ENCODE measurements at places on chromosomes 4 and X.

DNA sequence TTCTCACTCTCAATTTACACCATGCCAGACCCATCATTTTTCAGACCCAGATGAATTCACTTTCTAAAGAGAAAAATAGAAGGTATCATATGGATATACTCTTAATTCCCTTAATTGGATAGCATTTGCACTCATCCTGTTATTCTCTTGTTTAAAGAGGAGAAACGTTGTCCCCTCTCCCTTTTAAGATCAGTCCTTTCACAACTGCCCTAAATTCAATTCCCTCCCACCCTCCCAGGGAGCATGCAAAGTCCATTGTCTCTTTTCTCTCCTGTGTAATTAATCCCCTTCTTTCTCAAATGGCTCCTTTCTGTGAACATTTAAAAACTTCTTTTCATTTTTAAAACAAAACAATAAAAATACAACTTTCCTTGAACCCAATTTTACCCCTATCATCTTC is 124.7 kb upstream of the TLL1 start:
- DNase-seq: no peak

DNA sequence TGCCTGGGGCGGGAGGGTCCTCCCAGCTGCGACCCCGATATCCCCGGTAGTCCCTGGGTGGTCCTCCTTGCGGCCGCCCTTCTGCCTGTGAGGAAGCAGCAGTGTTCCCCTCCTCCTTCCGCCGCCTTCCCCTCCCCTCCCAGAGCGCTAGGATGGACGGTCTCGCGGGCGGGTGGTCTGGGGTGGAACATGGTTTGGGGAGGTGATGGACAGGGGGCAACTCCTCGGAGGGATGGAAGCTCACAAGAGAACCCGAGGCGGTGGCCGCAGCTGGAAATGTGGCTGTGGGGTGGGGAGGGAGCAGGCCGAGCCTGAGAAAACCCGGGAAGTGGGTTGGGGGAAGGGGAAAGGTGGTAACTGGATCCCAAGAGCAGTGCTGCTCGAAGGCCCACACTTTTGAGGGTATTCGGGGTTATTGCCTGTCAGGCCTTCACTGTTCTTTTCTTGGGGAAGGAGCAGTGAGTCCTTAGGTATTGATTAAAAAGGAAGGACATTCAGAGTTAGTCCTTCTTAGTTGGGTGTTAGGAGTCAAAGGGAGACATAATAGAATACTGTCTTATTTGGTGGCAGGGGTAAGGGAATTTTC is 581 bp downstream of the UBE2K start:
- DNase-seq: peak; percentile 18

DNA sequence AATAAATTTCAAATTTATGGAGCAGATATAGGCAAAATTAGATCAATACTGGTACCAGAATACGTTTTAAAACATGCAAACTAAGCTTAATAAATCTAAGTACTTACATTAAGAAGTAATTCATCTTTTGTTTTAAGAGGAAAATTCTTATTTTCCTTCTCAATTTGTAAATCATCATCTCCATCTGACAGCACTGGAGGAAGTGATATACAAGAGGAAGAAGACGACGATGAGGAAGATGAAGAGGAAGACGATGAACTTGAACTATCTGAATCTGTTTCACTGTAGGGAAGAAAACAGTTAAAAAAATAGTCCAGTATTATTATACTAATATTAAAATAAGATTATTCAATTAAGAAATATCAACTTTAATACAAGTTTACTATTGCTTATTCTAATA is 2.6 kb downstream of the NAF1 start:
- DNase-seq: no peak

GRCh38 chrX:48676893-48677270 is 6.7 kb upstream of the WAS start:
- DNase-seq: no peak

DNA sequence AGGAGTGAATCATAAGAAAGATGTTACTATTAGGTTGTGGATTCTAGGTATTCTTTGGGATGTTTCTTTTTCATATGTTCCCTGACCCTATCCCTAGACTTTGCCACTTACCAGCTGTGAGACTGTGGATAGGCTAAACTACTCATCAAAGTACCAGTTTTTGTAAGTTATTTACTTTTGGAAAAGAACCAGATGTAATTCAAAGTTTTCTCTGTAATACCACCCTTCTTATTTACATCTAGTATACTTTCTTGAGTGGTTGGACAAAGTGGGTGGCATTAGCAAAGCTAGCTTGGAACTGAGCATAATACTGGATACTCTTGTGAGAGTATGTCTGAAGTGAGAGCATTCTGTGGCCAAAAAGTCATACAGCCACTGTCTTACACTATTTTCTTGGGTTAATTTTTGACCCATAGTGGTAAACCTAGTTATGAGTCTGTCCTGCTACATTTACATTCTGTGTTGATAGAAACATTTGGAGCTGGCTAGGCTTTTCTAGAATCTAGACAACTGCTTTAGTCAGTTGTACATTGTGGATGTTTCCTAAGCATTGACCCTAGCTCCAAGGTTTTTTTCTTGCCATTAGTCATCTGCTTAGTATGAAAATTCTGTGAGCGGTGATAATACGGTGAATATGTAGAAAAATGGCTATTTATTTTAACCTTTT is 41.7 kb downstream of the KDM6A start:
- DNase-seq: peak; percentile 25

GRCh38 chr4:101178731-101179130 is 168.6 kb downstream of the PPP3CA start:
- DNase-seq: peak; percentile 70

DNA sequence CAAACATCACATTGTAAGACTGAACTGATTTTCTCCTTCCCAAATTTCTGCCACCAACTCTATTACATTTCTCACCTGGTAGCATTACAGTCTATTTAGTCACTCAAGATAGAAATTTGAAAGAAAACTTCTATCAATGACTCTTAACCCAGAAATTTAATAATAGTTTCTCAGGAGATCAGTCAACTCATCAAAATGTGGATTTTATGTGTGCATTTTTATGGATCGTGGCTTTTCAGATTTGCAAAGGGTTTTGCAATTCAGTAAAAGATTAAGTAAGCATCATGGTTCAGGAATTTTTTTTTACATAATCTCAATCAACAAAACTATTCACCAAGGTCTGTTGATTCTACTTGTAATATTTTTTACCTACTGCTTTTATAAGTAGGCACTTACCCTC is 111.1 kb downstream of the CFAP299 start:
- peak; percentile 75 for DNase-seq

GRCh38 chrX:27519226-27519625 is 56.1 kb upstream of the PPP4R3C start:
- DNase-seq: no peak

- DNase-seq: peak; percentile 84
Measured at GRCh38 chr4:168854350-168854921, 155.6 kb downstream of the CBR4 start.

GRCh38 chr4:19375931-19376330 is 875.8 kb upstream of the SLIT2 start:
- DNase-seq: peak; percentile 52

- DNase-seq: no peak
Measured at GRCh38 chr4:187188741-187189140, 465.1 kb upstream of the FAT1 start.

DNA sequence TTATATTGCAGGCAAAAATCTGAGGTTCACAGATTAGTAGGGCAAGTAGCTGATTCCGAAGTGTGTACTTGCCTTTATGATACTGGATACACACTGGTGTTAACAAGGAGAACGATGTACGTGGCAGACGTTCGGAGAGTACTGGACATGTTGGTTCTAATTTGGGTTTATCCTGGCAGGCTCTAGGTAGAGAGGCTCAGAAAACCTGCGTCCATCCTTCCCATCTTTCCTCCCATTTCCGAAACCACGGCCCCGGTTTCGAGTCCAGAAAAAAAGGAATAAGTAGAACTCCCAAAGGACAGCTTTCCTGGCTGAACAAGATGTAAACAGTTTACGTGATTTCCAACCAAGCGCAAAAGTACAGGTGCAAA is 351 bp upstream of the SLC30A9 start:
- no peak for DNase-seq

- DNase-seq: no peak
Measured at GRCh38 chr4:5923376-5923775, 30.5 kb upstream of the CRMP1 start.

DNA sequence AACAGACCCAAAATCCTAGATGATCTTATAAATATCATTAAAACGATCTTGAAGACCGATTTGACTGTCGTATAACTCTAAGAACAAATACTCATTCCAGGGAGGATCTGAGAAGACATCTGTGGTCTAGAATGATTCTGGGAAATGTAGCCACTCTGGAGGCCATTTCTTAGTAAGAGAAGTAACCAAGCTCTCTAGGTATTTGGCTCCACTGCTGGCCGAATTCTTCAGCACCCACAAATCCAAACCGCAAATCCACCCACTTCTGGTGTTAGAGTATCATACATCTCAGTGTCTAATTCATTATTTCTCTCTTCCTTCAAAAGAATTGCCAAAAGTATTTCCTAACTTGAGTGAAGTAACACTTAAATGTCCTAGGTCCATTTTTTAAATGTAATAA is 23.9 kb downstream of the KLHL5 start:
- peak; percentile 61 for DNase-seq

DNA sequence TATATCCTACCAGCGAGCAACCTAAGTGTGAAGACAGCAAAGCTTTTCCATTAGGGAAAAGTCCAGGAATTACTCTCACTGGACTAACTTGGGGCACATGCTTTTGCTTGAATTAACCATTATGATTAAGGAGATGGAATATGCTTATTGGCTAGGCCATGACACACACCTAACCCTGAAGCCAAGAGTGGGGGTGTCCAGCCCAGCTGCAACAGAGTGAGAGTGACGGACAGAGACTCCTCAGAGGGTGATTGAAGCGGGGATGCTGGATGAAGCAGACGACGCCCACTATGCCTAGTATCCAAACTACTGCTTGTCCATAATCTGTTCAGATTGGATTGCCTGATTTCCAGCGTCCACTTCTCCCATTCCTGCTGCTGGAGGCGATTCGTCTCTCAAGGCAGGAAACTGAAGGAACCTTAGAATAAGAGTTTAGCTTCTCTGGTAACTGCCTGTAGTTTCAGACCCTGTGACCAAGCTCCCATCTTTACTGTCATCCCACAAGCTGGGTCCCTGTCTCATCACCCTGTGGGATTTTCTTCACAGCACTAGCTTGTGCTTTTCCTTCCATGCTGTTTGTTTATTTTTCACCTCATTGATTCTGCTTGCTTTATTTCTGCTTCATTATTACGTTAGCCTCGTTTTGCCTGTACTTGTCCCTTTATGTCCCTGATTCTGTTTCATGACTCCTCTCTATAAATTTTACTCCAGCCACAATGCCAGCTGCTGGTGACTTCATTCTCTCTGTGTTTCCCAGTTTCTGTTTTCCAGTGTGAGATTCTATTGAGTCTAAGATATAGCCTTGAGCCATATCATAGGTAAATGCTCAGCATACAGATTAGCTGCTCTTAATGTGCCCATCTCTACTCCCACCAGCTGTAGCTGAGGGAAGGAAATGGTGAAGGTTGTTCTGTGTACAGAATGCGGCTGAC is 19.0 kb downstream of the FAM47E start:
- DNase-seq: no peak

DNA sequence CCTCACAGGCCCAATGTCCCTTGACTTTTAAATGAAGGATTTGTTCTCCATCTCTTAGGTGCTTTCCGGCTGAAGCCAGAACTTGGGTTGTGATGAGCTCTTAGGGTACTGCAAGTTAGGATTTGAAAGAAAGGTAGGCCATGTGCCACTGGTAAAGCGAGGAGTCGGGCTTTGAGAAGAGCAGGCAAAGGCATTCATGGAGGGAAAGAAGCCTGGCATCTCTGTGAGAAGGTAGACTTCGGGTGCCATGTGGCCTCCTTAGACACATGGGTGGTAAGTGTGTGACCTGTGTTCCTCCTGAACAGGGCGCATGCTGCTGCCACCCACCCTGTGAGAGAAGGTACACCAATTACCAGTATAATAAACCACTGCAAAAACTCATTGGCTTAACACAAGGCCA is 102.9 kb downstream of the GATB start:
- no peak for DNase-seq

GRCh38 chr4:38526412-38526811 is 137.6 kb upstream of the KLF3 start:
- no peak for DNase-seq

DNA sequence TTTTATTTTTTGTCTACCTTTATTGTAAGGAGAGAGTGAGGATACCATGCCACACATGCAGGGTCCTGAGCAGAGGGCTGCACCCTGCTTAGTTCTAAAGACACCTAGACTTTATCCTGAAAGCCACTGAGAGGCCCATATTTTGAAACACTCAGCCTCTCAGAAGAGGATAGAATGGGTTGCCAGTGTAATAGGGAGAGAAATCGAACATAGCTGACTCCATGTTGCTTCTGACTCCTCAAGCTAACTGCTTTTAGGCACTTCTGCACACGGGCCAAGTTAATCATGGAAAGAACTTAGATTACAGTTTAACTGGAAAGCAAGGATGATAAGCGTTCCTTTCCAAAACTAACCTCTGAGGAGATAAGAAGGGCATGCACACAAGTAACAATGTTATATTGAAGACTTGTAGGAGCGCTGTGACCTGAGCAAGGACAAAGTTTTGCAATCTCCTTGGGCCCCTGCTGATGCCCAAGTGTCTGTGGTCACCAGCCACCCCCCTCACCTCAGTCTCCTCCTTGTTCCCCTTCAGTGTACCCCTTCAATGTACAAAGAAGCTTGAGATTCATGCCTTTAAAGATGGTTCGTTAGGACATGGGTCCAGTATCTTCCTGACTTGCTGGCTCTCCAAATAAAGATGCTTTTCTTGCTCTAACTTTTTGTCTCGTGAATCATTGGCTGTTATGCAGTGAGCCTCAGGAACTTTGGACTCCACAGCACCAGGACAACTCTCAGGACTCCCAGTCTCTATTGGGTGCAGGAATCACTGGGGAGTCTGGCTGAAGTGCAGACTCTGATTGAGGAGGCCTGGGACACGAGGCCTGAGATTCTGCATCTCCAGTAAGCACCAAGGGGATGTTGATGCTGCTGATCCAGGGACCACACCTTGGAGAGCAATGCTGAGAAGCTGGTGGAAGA is 25.4 kb upstream of the CD99 start:
- DNase-seq: no peak

GRCh38 chrX:47623540-47624027 is 3.9 kb upstream of the SYN1 start:
- peak; percentile 77 for DNase-seq

DNA sequence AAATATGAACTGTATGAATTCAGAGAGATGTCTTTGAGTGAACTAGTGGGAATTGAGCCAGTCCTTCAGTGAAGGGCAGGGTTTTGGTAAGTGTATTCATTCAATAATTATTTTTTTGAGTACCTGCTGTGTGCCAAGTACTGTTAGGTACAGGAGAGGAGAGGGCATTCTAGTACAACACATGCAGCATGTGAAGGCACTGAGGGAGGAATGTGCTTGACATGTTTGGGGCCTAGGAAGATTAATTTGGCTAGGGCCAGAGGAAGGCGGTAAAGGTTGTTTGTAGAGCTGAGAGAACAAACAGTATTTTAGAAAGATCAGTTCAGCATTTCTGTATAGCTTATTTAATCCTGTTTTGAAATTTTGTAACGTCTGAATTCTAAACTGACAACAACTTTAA is 27.8 kb downstream of the APOOL start:
- no peak for DNase-seq

- DNase-seq: peak; percentile 21
Measured at GRCh38 chr4:133921280-133922195, 280.1 kb downstream of the PABPC4L start.
